CD8-positive, alpha-beta memory T cell (primary cell): ENCODE measurements at places on chromosomes 7 and 10. TPM values are rescaled to one million over a fixed set of nuclear protein-coding genes. Genes with fewer than 3 reads are reported as not detected.

GRCh38 chr10:116960066-116960776 lies 44.8 kb downstream of the SHTN1 start:
- H3K4me3 ChIP-seq, result no peak overlapping the region
- H3K36me3 ChIP-seq, result no peaks in the 10 kb centered on the region
- DNase-seq, result no peak
- H3K27me3 ChIP-seq, result no peaks in the 10 kb centered on the region

GRCh38 chr7:47999413-47999812 lies 20.0 kb upstream of the HUS1 start:
- H3K4me1 ChIP-seq, result no peaks in the 10 kb centered on the region
- H3K27ac ChIP-seq, result no peak overlapping the region
- DNase-seq, result no peak

- H3K4me3 ChIP-seq, result no peak overlapping the region
- peaks cover 3% of the 10 kb centered on the region for H3K36me3 ChIP-seq
- H3K27me3 ChIP-seq, result no peaks in the 10 kb centered on the region
Measured at GRCh38 chr7:98137826-98138151, 31.1 kb downstream of the LMTK2 start.

DNA sequence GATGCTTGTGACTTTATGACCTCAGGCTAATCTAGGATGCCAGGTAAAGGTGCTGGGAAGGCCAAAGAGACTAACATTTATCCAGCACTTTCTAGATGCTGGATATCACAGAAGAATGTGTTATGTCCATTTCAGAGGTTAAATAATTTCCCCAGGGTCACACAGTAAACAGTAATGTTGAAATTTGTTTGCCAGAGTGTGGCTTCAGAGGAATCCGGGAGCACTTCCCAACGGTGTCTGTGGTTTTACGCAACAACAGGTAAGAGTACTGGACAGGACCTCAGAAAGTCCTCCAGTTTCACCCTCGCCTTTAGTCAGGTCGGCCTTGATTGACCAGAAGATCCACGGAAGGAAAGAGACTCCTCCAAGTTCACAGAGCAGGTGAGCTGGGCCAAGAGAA lies 1.7 kb downstream of the SHTN1 start:
- no peak overlapping the region for H3K4me3 ChIP-seq
- H3K36me3 ChIP-seq, result no peaks in the 10 kb centered on the region
- H3K27ac ChIP-seq, result no peak overlapping the region
- H3K27me3 ChIP-seq, result peaks cover 9% of the 10 kb centered on the region
- no peak for DNase-seq

GRCh38 chr7:105216786-105217185 lies 171.9 kb downstream of the SRPK2 start:
- no peaks in the 10 kb centered on the region for H3K36me3 ChIP-seq
- no peak overlapping the region for H3K4me3 ChIP-seq
- H3K27ac ChIP-seq, result no peak overlapping the region
- no peak for DNase-seq
- H3K4me1 ChIP-seq, result peaks cover 10% of the 10 kb centered on the region

- peak overlapping the region; percentile 72 for H3K4me3 ChIP-seq
- peak overlapping the region; percentile 67 for H3K27ac ChIP-seq
- no peak for DNase-seq
- no peaks in the 10 kb centered on the region for H3K27me3 ChIP-seq
Measured at GRCh38 chr10:96044736-96045135, 1.4 kb downstream of the CCNJ start.

DNA sequence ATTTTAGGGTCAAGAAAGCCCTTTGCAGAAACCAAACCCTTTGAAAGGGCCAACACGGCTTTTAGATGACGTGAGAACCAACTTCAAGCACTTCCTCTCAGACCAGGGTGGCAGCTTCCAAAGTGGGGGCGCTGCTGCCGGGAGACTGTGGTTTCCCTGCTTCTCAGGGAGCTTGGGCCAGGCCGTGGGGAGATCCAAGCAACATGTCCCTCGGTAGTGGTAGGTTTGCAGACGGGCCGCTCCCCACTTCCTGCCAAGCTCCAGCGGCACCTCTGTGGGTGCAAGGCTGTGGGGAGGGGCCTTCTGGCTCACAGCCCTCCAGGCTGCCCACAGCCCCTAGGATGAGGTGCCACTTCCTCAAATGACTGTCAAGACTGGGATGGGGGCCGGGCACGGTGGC lies 132.4 kb downstream of the FAM53B start:
- peak overlapping the region; percentile 41 for H3K4me3 ChIP-seq
- peak; percentile 38 for DNase-seq
- H3K36me3 ChIP-seq, result no peaks in the 10 kb centered on the region
- peak overlapping the region; percentile 43 for H3K27ac ChIP-seq
- H3K4me1 ChIP-seq, result peaks cover 33% of the 10 kb centered on the region

DNA sequence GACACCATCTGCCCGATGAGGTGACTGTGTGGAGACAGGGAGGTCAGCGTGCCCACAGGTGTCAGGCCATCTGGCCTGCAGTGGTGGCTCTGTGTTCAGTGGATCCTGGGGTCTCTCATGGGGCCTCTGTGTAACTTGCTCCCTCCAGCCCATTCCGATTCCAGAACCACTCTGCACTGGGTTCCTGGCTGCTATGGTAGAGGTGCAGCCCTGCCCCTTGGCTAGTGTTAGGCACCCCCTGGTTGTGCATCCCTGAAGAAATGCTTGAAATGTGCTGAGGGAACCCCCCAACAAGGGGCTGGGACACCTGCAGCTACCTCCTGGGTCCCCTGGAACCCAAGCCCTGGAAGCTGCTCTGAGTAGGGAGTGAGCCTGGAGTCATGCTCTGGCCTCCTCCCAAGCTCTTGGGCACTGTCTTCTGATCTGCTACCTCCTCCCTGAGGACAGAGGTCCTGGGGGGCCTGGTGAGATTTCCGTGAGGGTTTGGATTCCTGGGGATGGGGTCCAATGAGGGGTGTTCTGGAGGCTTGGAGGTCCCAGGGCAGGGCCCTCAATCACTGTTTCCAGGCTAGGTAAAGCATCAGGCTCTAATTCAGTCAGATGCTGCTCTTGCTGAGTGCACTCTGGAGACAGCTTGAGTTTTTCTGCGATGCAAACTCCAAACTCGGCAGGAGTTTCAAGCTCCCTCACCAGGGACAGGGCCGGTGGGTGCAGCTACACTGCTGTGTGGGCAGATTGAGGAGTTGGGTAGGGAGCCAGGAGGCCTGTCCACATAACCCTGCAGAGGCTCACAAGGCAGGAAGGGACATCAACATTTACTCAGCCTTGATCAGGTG lies 27.7 kb downstream of the RAMP3 start:
- no peak overlapping the region for H3K4me3 ChIP-seq
- H3K27ac ChIP-seq, result no peak overlapping the region
- no peaks in the 10 kb centered on the region for H3K36me3 ChIP-seq
- no peak for DNase-seq
- H3K27me3 ChIP-seq, result no peaks in the 10 kb centered on the region
- H3K4me1 ChIP-seq, result no peaks in the 10 kb centered on the region

GRCh38 chr10:52652431-52653262 lies 119.9 kb downstream of the MBL2 start:
- no peak for DNase-seq
- no peak overlapping the region for H3K27ac ChIP-seq
- H3K36me3 ChIP-seq, result no peaks in the 10 kb centered on the region
- no peak overlapping the region for H3K4me3 ChIP-seq

DNA sequence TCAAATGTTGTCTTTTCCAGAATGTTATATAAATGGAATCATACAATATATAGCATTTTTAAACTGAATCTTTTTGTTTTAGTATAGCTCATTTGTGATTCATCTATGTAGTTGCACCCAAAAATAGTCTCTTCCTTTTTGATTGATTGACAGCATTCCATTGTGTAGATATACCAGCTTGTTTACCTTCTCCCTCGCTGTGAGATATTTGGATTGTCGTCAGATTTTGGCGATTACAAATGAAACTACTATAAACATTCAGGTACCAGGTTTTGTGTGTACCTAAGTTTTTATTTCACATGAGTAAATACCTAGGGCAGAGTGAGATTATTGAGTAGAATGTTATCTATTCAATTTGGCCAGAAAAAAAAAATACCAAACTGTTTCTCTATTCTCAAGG lies 584.7 kb upstream of the SORCS1 start:
- H3K27ac ChIP-seq, result no peak overlapping the region
- no peaks in the 10 kb centered on the region for H3K27me3 ChIP-seq
- H3K4me3 ChIP-seq, result no peak overlapping the region
- H3K36me3 ChIP-seq, result no peaks in the 10 kb centered on the region
- no peak for DNase-seq
- H3K4me1 ChIP-seq, result no peaks in the 10 kb centered on the region

GRCh38 chr10:99339563-99340047 lies 10.4 kb downstream of the CNNM1 start:
- H3K27ac ChIP-seq, result no peak overlapping the region
- H3K27me3 ChIP-seq, result no peaks in the 10 kb centered on the region
- no peak for DNase-seq

DNA sequence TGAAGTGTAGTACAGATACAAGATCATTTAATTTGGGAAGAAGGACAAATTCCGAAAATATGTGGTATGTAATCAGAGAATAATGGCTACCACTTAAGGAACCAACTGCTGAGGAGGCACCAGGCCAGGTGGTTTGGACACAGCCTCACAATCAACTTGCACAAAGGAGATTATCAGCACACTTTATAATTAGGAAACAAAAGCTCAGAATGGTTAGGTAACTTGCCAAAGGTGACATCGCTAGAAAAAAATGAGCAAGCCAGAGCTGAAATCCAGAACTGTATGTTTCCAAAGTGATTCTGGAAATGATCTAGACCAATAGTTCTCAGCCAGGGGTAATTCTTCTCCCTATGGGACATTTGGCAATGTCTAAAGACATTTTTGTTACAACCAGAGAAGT lies 36.6 kb downstream of the ERCC6 start:
- peaks cover 6% of the 10 kb centered on the region for H3K36me3 ChIP-seq
- peaks cover under 1% of the 10 kb centered on the region for H3K4me1 ChIP-seq
- no peak overlapping the region for H3K27ac ChIP-seq
- no peak overlapping the region for H3K4me3 ChIP-seq
- no peak for DNase-seq

DNA sequence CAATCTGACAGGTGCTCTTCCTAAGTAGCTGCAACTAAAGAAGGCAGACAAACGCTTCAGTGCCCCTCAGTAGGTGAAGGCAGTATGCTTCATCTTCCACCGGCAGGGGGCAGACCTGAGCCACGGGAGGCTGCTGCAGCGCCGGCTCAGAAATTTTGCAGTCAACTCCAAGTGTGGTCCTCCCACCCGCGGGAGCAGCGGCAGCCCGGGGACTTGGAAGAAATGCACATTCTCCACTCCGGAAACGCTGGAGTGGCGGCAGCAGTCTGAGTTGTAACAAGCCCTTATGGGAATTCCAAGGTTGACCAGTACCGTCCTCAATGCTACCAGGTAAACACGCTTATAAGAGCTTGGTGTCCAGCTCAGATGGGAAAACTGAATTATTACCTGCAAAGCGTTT lies 3.4 kb downstream of the IGFBP3 start:
- no peaks in the 10 kb centered on the region for H3K27me3 ChIP-seq
- no peak overlapping the region for H3K4me3 ChIP-seq

DNA sequence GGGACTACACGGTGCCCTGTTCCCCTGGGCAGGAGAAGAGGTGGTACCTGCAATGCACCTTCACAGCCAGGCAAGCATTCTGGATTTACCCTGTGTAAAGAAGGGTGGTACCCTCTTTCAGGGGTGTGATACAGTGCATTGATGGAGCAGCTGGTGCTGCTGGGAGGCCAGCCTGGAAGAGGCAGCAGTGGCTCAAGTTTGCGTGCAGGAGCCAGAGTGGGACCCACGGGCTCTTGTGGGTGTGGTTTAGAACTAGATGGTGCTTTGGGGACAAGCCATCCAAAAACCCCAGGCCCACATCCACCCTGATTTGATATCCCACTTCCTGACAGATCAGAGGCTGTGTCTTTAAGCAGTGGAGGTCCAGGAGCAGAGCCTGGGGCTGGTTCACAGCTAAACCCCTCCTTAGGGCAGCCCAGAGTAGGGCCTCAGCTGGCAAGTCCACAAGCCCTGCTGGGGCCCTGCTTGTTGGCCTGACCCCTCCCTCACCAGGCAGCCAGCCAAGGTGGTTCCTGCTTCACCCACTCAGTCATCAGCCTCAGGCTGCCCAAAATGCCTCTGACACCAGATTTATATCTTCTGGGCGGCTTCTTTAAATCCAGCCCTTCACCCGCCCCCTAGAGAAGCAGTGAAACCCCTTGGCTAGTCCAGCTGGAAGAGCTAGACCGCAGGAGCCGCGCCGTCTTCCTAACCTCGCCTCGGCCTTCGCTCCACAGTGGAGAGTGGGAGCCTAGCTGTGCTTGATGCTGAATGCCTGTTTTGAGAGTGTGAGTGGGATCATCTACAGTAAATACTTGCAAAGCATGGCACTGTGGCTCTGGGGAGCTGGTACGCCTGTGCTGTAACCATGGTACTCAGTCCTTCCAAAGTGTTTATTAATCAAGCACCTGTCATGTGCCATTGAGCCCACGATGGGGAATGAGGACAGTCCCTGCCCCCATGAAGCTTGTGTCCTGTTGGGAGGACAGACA lies 1.4 kb upstream of the ASIC3 start:
- no peak for DNase-seq
- H3K27me3 ChIP-seq, result no peaks in the 10 kb centered on the region
- peaks cover 3% of the 10 kb centered on the region for H3K36me3 ChIP-seq
- no peaks in the 10 kb centered on the region for H3K4me1 ChIP-seq
- no peak overlapping the region for H3K27ac ChIP-seq

GRCh38 chr7:99707096-99707495 lies 27.3 kb upstream of the CYP3A5 start:
- no peak overlapping the region for H3K27ac ChIP-seq
- no peaks in the 10 kb centered on the region for H3K27me3 ChIP-seq

- no peak for DNase-seq
- H3K36me3 ChIP-seq, result no peaks in the 10 kb centered on the region
- no peak overlapping the region for H3K27ac ChIP-seq
- no peaks in the 10 kb centered on the region for H3K4me1 ChIP-seq
Measured at GRCh38 chr10:44387853-44388251, 3.0 kb upstream of the CXCL12 start.

GRCh38 chr7:30755384-30756154 lies 3.6 kb downstream of the INMT start:
- H3K4me1 ChIP-seq, result no peaks in the 10 kb centered on the region
- no peak overlapping the region for H3K27ac ChIP-seq
- no peaks in the 10 kb centered on the region for H3K36me3 ChIP-seq
- no peak overlapping the region for H3K4me3 ChIP-seq

DNA sequence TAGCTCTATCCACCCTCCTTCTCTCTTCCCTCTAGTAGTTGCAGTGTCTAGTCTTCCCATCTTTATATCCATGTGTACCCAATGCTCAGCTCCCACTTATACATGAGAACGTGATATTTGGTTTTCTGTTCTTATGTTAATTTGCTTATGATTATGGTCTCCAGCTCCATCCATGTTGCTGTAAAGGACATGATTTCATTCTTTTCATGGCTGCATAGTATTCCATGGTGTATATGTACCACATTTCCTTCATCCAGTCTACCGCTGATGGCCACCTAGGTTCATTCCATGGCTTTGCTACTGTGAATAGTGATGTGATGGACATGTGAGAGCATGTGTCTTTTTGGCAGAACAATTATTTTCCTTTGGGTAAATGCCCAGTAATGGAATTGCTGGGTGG lies 6.5 kb downstream of the PRSS2 start:
- no peak for DNase-seq
- no peaks in the 10 kb centered on the region for H3K4me1 ChIP-seq
- no peaks in the 10 kb centered on the region for H3K27me3 ChIP-seq
- no peaks in the 10 kb centered on the region for H3K36me3 ChIP-seq
- H3K27ac ChIP-seq, result no peak overlapping the region

Gene TBX20
- total RNA-seq, result not detected

Gene WEE2
- not detected for total RNA-seq

Gene IFIT1B
- total RNA-seq, result not detected

Gene IGFBP1
- total RNA-seq, result not detected

Gene CCDC3
- total RNA-seq, result not detected

Gene AGBL3
- total RNA-seq, result 2.5 TPM

Gene CPA2
- not detected for total RNA-seq

Gene PDK4
- 1.2 TPM for total RNA-seq
